ENCODE measurements at places on chromosomes 7 and 10. TPM values are rescaled to one million over a fixed set of nuclear protein-coding genes. Genes with fewer than 3 reads are reported as not detected.

Gene SERPINE1
- 2.4 TPM for total RNA-seq

DNA sequence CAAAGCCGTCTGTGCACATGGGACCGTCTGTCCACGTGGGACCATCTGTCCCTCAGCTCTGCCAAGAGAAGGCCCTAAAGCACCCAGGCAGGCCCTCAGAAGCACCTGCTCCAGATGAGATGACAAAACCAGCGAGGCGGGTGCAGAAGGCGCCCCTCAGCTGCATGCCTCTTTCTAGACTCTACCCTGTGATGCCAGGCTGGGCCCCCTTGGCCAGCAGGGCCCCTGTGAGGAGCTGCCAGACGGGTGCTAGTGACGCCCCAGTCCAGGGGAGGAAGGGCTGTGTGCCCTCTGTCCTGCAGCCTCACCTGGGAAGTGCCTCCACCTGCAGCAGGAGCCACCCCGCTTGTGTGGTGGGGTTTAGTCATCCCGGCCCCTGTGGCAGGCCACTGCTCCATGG lies 309.2 kb upstream of the SHH start:
- no peak for DNase-seq

GRCh38 chr10:3067118-3067858 lies at the start of gene PFKP:
Gene PFKP, plus strand, starts transcription at chr10:3067548. Its CDS starts 48 bp downstream, at chr10:3067596.
- peak; percentile 57 for DNase-seq

Gene DNAH11
- 3.6 TPM for total RNA-seq

DNA sequence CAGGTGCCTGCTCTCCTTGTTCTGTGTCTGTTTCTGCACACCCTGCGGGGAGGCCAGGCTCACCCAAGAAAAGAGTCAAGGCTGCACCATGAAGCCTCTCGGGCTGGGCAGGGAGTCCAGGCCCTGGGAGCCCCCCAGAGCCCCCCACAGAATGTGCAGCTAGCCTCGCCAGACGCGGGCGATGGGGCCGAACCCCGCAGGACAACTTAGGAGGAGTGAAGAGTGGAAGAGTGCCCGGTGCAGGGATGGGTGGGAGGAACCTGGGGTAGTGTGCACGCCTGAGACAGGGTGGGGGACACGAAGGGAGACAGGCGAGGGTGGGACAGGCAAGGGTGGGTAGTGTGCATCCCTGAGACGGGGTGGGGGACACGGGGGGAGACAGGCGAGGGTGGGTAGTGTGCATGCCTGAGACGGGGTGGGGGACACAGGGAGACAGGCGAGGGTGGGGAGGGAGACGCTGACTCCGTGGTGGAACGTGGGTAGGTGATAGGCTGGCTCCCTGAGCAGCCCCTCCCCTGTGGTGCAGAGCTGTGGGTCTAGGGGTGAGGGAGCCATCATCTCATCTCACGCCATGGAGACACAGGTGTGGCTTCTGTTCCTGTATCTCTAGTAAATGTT lies 615.4 kb downstream of the DNAJB6 start:
- DNase-seq: no peak

GRCh38 chr7:150897502-150898474 lies 45.5 kb downstream of the AOC1 start:
- DNase-seq: no peak

Gene CYP26C1
- total RNA-seq: 0.05 TPM

Gene NPS
- not detected for total RNA-seq

- no peak for DNase-seq
These were observed 7.4 kb downstream of the EDRF1 start for GRCh38 chr10:125726914-125727313.

DNA sequence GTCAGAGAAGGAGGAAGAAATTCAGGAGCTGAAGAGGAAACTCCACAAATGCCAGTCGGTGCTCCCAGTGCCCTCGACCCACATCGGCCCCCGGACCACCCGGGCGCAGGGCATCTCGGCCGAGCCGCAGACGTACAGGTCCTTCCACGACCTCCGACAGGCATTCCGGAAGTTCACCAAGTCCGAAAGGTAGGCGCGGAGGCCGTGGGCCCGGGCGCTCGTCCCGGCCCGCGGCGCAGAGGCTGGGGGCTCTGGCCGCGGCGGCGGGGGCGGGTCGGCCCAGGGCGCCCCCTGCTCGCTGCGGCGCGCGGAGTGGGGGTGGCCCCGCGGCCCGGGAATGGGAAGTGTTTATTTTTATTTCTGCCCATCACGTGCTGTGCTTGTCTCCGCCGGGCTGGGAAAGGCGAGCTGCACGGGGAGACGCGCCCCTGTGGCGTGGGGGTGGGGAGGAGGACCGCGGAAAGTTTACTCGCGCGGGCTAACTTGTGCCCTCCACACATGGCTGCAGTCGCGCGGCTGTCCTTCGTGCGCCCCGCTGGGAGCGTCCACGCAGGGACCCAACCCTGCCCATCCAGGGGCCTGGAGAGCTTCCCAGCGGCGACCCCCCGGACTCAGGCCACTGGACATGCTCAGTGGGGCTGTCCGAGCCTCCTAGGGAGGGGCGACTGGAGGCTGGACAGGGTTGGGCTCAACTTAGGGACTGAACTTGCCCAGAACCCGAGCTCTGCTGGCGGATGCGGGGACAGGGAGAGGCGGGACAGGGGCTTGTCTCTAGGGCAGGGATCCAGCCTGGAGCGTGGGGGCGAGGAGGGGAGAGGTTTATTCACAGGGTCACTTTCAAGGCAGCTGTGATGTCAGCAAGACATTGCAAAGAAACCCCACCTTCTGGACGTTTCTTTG lies 82.6 kb upstream of the PRKG1 start:
- peak; percentile 73 for DNase-seq

Gene HDAC9
- total RNA-seq: 16.0 TPM

Gene MYL10
- total RNA-seq: not detected

- DNase-seq: no peak
These were observed 17.7 kb upstream of the C10orf67 start for GRCh38 chr10:23362069-23362830.

Gene TMEM139
- total RNA-seq: 2.3 TPM

DNA sequence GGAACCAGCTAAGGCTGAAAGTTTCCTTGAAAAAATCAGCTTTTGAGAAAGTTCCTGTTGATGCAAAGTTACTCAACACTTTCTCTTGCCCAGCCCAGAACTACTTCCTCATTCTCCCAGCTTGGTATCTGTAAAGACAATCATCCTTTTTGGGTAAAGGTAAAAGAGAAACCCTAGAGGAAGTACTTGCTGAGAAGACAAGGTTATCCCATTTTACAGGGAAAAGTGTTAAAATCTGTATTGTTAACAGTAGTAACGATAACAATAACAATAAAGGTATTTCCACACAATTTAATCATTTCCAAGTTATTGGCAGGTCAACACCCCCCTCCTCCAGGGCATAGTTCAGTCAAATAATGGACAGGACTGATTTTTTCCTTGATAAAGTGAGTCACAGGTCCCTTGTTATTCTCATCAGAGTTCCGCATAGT lies 2.4 kb downstream of the ALOX5 start:
- no peak for DNase-seq

Gene ADCY1
- total RNA-seq: 5.7 TPM

- DNase-seq: no peak
These were observed 282.0 kb downstream of the ADK start for GRCh38 chr10:74432841-74433594.

Gene HOXA10
- 0.21 TPM for total RNA-seq

Gene TRPV5
- not detected for total RNA-seq

Gene RNF148
- total RNA-seq: 0.35 TPM

DNA sequence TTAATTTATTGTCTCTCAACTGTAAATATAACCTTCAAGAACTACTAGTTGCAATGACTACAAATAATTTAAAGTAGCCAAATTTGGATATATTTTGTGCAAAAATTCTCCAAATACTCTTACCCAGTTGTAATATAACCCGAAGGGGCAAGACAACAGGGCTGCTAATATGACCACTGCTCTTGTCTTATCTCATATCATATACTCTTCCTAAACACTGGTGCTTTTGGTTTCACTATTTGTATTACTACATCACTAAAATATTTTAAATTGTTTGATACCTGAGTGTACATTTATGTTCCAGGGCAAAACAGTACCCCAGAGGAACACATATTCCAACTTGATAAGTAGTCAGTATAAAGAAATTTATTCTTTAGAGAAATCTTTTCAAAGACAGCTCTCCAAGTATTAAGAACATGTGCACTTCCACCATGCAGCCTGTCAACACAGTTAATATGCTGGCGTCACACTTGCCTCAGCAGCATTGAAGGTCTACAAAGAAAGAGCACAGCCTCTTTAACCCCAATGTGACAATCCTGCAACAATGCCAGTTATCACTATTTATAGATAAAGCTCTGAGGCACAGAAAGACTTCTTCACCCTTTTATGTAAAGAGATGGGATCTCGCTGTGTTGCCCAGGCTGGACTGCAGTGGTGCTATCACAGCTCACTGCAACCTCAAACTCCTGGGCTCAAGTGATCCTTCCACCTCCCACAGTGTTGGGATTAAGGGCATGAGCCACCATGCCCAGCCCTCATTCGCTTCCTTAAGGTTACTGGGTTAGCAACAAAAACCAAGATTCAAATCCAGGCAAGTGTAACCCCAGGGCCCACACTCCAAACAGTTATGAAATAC lies 37.8 kb downstream of the RHEB start:
- DNase-seq: no peak

DNA sequence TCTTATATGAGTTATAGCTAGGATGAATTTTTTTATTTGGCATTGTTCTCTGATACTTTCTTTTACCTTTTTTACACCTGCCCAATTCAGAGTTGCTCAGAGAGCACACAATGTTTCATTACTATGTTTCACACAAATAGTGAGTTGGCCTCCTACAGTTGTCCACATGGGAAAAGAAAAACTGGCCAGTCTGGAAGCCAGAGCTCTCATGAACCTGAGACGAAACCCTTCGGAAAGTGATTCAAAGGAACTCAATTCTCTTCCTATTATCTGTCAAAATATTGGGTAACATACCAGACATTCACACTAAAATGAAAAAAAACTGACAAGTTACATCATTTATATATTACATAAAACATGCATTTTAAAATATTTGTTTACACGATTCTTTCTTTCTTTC lies 15.3 kb downstream of the SCRN1 start:
- DNase-seq: no peak

- no peak for DNase-seq
These were observed 8.2 kb downstream of the NT5C3A start for GRCh38 chr7:33054261-33054964.

DNA sequence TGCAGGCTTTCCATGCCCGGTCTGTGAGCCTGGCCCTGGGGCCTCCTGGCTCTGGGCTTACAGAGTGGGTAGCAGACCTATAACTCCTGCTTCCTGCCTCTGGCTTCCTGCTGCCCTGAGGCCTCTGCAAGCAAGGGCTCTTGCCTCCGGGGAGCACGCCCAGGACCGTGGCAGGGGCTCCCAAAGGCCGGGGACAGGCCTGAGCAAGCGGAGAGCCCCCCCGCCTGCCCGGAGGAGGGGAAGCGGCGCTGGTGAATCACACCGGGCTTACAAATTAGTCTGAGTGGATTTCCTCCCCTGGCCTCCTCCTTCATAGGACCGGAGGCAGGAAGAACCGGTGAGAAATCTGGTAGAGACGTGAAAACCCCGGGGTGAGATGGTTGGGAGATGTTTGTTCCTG lies 1.5 kb upstream of the MYL10 start:
- DNase-seq: no peak

GRCh38 chr10:109306698-109307097 lies 616.6 kb downstream of the XPNPEP1 start:
- DNase-seq: no peak

GRCh38 chr10:84076047-84076388 lies 63.3 kb upstream of the GHITM start:
- DNase-seq: no peak

GRCh38 chr10:78785066-78785465 lies 283.7 kb upstream of the ZMIZ1 start:
- DNase-seq: no peak

- no peak for DNase-seq
These were observed 151.5 kb upstream of the AGR3 start for GRCh38 chr7:17033245-17033644.

- DNase-seq: no peak
These were observed 101.6 kb upstream of the INSIG1 start for GRCh38 chr7:155195939-155196523.

Gene GIMAP4
- total RNA-seq: 30.2 TPM

Gene OLAH
- 0.42 TPM for total RNA-seq

GRCh38 chr7:64433590-64433989 lies 119.8 kb downstream of the ZNF736 start:
- DNase-seq: no peak

Gene GSAP
- total RNA-seq: 11.5 TPM

Gene ZNF239
- 2.1 TPM for total RNA-seq

Data from left cardiac atrium (tissue), 4 donors.